Left lobe of liver (tissue), 2 donors: ENCODE measurements at places on chromosomes 7 and 10. TPM values are rescaled to one million over a fixed set of nuclear protein-coding genes. Genes with fewer than 3 reads are reported as not detected.

The STOX1 gene
- total RNA-seq: 0.60 TPM

The UTF1 gene
- not detected for total RNA-seq

The BMPR1A gene
- 12.6 TPM for total RNA-seq

The CRHR2 gene
- not detected for total RNA-seq

The NEUROD6 gene
- total RNA-seq: not detected

The CALHM3 gene
- not detected for total RNA-seq

The ANKRD61 gene
- total RNA-seq: not detected

The RBAK gene
- 4.7 TPM for total RNA-seq

The ZNF425 gene
- total RNA-seq: 1.1 TPM

The GHRHR gene
- 0.83 TPM for total RNA-seq

The KCP gene
- total RNA-seq: 0.15 TPM

The TAS2R41 gene
- 0.45 TPM for total RNA-seq

DNA sequence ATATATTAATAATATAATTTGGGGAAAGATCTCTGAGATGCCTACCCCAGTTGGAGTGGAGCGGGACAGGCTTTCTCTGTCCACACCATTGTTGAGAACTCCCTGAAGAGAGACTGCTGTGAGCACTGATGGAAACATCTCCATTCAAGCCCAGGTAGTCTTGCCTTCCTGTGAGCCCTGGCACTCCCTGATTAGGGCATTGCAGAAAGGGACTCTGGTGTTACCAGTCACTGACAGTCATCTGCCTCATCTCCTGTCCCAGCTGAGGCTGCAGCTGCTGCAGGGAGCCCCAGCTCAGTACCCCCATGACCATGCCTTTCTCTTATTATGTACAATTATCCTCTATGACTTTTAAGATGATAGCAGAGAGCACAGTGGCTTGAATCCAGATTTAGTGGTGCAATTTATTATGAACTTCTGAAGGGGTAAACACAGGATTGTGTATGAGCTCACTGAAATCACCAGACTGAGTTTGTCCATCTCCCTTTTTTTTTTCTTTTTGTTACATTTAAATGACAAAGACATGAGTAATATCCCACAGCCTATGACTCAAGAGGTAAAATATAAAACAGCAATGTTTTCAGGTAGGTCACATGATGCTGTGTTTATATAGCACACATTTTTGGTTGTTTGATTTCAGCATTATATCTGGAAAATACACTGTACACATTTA, 236.9 kb downstream of the SLC25A13 start:
- DNase-seq: no peak

DNA sequence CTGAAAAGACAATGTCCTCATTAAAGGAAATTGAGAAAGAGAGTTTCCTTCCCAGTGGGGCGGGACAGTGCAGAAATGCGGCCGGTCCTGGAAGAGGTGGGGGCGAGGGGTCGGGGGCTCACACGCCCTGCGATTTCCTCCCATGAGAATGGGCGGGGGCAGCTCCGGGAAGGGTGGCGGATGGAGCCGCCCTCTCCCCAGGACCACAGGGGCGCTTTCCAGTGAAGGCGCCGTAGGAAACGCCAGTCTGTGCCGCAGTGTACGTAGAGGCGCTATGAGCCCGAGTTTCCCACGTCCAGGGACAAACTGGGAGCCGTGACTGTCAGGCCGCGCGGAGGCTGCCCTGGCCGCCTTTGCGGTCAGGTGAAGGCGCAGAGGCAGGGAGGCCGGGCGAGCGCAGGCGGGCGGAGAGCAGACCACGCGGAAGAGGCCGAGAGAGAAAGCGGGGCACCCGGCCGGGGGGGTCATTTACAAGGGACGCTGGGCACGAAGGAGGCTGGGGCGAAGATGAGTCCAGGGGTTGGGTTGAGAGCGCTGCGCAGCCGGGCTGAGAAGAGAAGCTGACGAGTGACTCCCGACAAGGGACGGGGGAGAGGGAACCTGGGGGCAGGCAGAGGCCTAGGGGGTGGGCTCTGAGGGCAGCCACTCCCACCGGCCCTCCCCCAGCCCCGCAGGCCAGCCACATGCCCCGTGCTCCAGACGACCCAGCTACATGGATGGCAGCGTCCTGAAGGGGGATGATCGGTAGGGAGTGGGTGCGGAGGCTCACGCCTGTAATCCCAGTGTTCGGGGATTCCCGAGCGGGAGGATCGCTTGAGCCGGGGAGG, 45.0 kb downstream of the ALOX5 start:
- DNase-seq: peak; percentile 64

GRCh38 chr7:24896031-24896501, 83.9 kb downstream of the OSBPL3 start:
- DNase-seq: no peak

DNA sequence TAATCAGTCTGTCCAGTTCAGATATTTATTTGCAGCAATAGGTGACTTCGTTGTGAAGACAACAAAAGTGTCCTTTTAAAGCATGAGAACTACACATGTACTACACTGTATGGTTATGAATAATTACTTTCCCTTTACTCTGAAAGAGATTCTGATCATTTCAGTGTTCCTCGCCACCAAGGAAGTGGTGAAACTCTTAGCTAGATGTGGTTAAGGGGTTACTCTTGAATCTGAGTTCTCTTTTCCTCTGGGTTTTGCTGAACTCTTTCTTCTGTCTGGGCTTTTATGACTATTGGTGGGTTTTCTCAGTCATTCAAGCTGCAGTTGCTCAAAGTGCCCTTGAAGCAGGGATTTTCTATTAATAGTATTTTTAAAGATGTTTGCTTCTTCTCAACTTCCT, 127.9 kb upstream of the SEM1 start:
- DNase-seq: no peak

DNA sequence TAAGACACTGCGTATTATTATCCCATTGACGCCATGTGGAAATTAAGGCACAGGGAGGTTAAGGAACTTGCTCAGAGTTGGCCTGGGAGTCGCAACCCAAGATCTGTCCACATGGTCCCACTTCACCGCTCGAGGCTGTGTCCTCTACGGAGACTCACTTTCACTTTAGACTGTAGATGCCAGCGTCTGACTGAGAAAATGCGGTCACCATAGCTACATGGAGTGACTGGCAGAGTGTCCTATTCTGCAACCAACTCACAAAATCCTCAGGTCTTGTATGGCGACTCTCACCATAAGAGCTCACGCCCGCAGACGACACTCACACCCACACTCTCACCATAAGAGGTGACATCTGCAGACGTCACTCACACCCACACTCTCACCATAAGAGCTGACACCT, 257.9 kb downstream of the PTPRN2 start:
- DNase-seq: no peak

DNA sequence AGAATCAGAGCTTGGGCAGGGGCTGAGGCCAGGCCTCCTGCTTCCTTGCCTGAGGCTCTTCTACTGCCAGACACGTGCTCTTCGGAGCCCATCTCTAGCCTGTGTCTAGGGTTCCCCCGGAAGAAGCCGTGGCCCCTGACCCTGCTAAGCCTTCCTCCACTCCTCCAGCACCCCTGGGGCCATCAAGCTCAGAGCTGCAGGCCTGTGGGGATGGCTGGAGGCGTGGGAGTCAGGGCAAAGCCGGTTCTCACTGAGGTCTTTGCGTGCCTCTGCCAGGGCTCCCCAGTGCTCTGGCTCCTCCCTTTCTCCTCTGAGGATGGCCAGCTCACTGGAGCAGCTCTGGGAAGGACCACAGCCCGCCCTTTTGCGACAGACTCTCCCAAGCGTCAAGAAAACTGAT, 34.4 kb downstream of the GHRHR start:
- no peak for DNase-seq

- no peak for DNase-seq
Observed at GRCh38 chr7:70415179-70415972, 716.6 kb upstream of the GALNT17 start.

- DNase-seq: no peak
Observed at GRCh38 chr7:134825666-134826065, 46.2 kb downstream of the CALD1 start.

- no peak for DNase-seq
Observed at GRCh38 chr7:149728491-149729375, 44.7 kb downstream of the ZNF467 start.

- DNase-seq: no peak
Observed at GRCh38 chr10:129222436-129222835, 244.6 kb upstream of the MGMT start.

GRCh38 chr10:89644691-89644966, 413 bp downstream of the PANK1 start:
- peak; percentile 55 for DNase-seq

DNA sequence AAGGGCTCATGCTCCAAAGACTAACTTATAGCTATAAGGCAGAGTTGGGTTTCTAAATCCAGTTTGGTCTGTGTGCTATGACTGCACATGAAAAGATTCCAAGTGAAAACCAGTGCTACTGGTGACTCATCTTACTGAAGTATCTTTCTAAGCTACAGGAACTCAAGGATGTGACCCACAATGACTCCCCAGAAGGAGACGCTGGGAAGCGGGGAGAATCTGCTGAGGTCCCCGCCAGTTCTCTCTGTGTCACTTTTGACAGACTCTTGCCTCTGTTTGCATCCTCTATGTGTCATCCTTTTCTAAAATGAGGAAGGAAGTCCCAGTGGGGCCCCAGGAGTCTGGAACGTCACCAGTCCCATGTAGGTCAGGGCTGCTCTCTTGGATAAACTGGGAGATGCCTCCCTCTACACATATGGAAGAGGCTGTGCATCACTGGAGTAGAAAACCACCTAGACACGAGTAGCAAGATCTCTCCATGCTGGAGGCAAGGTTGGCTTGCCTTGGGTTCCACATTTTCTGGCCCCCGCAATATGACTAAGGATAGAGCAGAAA, 28.8 kb upstream of the GPR26 start:
- peak; percentile 1 for DNase-seq

DNA sequence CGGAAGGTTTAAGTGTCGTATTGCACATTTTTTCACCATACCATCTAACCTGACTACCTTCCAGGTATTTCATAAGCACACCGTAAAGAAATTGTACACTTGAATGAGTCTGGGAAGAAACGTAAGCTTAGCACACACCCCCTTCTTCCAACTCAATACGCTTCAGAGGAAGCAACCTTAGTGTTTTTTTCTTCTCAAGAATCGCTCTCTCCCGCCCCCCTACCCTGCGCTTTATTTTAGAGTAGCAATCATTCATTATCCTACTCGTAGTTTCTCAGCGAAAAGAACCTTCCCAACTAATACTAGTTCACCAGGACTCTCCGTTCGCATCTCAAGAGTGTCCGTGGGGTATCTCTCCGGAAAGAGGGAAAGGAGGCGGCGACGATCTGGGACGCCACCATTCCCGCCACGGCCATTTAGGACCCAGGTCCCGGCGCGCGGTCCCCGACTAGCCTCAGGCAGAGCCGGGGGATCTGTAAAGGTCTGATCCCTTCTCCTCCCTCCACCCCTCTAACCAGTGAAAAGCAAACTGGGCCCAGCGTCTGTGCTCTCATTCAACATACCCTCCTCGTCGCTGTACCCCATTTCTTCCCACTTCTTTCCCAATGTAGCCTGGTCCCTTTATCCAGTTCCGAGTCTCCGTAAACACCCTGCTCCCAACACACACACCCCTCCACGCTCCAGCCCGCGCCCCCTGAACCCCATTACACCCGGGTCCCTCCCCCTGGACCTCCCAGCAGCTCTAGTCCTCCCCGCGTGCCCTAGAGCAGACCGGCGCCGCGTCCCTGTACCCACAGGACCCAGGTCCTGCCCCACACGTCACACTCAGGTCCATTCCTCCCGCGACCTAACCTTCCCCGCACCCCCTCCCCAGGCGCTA, 16.0 kb downstream of the MYOZ1 start:
- no peak for DNase-seq

GRCh38 chr7:88399696-88400240, 93.1 kb upstream of the STEAP4 start:
- no peak for DNase-seq

GRCh38 chr10:132667342-132668047, 118.5 kb downstream of the NKX6-2 start:
- DNase-seq: no peak

GRCh38 chr7:27112361-27112760, 9.9 kb upstream of the HOXA2 start:
- DNase-seq: no peak

DNA sequence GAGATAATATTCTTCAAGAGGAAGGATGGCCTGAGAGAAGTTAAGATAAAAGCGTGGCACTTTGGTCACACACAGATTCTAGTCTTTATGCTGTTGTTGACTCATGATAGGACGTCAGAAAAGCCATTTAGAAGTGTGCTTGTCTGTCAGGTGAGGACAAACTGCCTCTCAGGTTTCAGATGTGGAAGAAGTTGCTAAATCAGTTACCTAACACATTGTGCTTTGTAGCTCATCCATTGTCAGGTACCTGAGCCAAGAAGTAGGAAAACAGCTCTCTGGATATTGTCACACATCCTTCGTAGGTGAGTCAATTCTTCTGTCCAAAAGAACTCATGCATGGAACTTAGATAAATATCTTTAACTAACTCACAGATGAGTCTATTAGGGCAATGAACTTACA, 49.5 kb upstream of the PHYHIPL start:
- no peak for DNase-seq

DNA sequence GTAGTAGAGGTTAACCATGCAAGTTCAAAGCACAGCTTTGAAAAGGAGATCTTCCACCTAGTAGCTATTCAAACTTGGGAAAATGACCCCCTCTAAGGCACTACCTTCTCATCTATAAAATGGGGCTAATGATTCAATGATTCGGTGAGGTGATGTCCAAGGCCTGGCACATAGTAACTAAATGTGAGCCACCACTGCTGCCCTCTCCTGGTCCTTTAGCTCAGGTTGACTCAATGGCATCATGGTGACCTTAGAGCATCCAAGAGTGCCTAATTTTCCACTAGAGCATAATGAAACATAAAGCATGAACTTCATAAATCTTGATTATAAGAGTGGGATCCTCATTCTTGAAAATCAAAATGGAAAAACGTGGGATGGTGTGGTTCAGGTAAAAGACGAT, 16.3 kb upstream of the PLCE1 start:
- no peak for DNase-seq

- no peak for DNase-seq
Observed at GRCh38 chr7:48875045-48875916, 49.1 kb upstream of the CDC14C start.

- no peak for DNase-seq
Observed at GRCh38 chr10:132142396-132143161, 44.2 kb upstream of the DPYSL4 start.

GRCh38 chr10:119449760-119450461, 92.6 kb downstream of the RGS10 start:
- DNase-seq: no peak

- DNase-seq: no peak
Observed at GRCh38 chr7:126163647-126164046, 1089.1 kb downstream of the GRM8 start.

GRCh38 chr10:45599021-45599603, 73.5 kb downstream of the ZFAND4 start:
- DNase-seq: no peak

- no peak for DNase-seq
Observed at GRCh38 chr10:72889391-72889831, 4.1 kb upstream of the OIT3 start.
